H54 (cell line): ENCODE measurements at places on chromosomes 3 and 15.

DNA sequence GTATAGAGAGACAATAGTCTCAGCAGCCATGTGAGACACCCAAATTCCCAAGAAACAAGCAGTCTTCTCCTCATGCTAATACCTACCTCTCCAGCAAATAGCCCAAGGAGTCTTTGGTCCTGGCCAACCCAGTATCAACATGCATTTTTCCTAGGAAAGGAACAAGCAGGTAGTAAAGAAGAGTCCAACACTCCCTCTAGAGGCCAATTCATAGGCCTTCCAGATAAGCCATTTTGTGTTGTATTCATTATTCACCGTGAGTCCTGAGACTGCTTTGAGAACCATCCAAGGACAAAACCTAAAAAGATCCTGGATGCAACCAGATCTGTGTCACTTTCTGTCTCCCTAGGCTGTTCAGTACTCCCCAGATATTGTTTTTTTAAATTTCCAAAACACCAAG, 63.6 kb upstream of the SNTN start:
- no peak for DNase-seq

DNA sequence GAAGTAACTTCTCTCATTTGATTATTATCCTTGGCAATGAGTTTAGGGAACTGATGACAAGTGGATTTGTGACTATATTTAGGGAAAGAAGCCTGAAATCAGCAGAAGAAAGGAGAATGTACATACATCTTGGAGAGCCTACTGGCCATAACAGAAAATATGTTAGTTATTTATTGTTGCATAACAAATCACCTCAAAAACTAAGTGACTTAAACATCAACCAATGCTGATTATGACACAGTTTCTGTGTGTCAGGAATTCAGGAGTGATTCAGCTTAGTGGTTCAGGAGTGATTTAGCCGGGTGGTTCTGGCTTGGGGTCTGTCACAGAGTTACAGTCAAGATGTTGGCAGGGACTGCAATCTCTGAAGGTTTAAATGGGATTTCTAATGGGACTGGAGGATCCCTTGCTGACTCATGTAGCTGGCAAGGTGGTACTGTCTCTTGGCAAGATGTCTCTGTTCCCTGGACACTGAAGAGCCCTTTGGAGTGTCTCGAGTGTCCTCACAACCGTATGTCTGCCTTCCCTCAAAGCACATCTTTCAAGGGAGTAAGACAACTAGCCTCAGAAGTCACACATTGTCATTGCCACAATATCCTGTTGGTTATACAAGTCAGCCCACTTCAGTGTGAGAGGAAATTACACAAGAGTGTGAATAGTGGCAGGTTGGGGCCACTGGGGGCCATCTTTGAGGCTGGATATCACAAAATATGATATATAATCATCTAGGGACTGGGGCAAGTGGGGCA, 248.9 kb downstream of the SV2B start:
- no peak for DNase-seq

DNA sequence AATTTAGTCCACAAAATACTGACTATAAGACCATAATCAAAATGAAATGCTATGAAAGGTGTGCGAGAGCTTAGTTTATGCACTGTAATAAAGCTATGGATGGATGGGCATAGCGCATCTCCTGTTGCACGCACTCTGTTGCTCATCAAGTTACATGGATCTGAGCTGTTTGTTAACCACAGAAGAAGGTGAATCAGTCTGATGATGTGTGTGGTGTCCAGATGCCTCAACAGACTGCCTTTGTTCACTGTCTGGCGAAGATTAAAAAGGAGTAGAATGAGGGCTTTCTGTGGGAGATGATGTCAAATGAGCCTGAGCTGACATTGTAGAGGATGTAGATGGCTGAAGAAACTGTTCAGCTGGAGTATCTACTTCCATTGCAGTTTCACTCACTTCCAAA, 36.1 kb downstream of the NSMCE3 start:
- no peak for DNase-seq

DNA sequence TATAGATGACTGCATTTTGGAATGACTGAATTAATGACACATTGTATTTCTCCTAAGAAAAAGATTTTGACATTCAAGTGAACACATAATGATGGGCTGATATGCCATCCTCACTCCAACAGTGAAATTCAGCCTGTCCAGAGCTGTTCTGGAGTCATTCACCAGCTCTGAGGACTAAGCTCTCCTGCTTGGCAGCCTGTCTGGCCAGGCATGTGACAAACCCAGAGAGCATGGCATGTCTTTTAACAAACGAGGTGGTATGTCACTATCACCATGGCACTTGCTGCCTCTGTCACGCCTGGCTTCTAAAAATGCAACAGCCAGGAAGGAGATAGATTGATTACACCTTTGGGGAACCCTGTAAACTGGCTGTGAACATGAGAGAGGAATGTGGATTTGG, 1.4 kb downstream of the ACTC1 start:
- no peak for DNase-seq

GRCh38 chr3:51389423-51390183, 1.5 kb upstream of the RBM15B start:
- DNase-seq: peak; percentile 49

GRCh38 chr15:63172851-63173451, 15.7 kb upstream of the RPS27L start:
- no peak for DNase-seq

GRCh38 chr15:76274821-76275220, 36.4 kb downstream of the ETFA start:
- DNase-seq: no peak

DNA sequence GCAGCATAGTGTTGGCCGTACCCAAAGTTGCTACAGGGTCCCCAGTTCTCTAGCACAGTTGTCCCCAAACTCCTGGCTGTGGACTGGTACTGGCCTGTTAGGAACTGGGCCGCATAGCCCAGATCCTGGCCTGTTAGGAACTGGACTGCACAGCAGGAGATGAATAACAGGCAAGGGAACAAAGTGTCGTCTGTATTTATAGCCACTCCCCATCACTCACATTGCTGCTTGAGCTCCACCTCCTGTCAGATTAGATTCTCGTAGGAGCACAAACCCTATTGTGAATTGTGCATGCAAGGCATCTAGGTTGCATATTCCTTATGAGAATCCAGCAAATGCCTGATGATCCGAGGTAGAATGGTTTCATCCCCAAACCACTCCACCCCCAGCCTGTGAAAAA, 604.0 kb upstream of the LMCD1 start:
- DNase-seq: no peak

- no peak for DNase-seq
Measured at GRCh38 chr15:75674366-75674765, 26.7 kb downstream of the SNX33 start.

DNA sequence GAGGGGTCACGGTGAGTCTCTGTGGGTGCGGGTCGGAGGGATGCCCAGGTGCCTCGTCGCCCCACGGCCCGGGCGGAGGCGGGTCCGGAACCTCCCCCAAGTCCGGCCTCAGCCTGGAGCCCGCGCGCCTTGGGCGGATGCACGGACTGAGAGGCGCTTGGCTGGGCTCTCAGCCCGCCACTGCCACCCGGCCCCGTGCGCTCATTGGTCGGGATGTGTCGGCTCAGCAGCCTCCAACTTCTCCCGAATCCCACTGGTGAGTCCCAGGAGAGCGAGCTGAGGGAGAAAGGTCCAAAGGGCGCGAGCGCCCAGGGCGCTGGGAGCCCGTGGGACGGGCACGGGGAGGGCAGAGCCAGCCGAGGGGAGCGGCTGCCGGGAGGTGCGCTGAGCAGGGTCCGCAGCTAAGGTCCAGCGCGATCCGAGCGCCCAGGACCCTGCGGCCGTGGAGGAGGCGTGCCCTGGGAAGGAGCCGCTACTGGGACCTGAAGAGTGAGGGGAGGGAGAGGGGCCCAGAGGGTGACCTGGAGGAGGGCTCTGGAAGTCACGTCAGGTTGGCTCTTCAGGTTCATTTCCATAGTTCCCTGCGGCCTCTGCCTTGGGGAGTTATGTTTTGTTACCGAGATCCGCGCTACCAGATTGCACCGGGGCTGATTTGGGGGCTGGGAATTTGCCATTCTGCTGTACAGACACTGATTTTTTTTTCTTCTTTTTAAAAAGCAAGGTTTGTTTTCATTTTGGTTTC, at the start of gene MME:
Gene MME (plus strand): TSS at position 574 of the 742 bp plus-strand sequence. CDS start 3,849 bp downstream, outside the sequence.
- DNase-seq: peak; percentile 52

DNA sequence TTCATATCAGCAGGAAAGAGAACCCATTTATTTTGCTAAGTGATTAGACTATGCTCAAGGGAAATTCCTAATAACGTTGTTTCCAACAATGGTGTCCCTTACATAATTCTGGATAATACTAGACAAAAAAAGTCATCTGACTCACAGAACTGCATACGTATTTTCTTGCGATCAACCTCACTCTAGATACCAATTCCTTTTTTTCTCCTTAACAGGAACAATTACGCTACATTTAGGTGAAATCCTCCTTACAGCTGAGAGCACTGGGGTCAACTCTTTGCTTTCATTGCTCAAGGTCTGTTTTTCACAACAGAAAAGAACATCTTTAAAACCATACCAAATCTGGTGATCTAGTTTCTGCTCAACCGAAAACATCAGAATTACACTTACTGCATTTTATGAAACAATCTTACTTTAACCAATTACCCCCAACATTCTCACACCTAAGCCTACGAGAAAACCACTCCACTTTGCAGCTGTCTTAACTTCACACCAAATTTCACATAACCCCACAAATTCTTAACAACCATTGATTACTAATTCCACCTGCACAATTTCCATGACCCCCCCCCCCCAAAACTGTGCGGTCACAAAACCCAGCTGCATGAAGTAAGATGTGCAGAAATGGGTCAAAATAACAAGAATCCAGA, 61.2 kb upstream of the ICE2 start:
- no peak for DNase-seq

DNA sequence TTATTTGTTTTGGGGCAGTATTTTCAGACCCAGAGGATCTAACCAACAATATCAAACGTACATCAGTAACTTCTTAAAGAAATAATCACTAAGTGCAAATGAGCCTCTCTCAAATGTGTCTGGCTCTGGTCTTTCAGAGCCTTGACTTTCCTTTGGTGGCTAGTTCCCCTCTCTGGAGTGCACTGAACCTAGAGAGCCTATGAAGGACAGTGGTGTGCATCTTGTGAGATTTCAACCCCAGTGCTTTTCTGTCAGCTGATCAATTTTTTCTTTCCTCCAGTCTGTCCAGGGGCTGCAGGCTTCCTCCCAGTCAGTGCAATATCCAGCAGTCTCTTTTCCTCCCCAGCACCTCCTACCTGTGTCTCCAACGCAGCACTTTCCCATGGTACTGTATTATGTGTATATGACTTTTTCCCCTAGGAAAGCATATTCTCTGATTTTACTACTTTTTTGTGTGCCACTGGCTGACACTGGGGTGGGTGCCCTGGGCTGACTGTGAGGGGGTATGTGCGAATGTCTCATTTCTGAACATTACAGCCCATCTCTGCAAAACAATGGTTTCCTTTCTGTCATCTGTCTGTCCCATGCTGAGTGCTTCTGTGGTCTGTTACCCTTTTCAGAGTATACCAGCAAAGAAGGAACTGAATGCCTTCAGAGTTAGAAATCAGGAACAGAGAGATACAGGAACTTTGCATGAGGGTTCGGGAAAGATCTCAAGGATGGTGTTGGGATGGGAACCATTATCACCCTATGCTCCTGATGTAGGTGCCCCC, 98.8 kb downstream of the ARPP21 start:
- DNase-seq: no peak

DNA sequence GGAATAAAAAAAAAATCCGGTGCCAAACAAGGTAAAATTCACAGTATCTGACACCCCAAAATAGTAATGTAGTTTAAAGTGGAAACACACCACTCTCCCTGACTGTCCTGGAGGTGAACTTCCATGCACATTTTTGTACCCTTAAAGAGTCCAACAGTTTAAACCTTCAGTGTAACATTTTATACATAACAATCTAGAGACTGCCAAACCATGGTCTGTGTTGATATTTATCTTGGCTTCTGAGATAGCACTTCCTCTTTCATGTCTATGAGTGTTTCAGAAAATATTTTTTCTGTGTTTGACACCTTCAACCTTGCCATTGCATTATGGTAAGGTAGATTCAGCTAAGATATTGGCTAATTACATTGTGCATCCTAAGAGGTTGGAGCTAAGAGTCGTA, 13.9 kb downstream of the TMEM45A start:
- no peak for DNase-seq

- DNase-seq: no peak
Measured at GRCh38 chr3:184846496-184846895, 34.5 kb downstream of the VPS8 start.

DNA sequence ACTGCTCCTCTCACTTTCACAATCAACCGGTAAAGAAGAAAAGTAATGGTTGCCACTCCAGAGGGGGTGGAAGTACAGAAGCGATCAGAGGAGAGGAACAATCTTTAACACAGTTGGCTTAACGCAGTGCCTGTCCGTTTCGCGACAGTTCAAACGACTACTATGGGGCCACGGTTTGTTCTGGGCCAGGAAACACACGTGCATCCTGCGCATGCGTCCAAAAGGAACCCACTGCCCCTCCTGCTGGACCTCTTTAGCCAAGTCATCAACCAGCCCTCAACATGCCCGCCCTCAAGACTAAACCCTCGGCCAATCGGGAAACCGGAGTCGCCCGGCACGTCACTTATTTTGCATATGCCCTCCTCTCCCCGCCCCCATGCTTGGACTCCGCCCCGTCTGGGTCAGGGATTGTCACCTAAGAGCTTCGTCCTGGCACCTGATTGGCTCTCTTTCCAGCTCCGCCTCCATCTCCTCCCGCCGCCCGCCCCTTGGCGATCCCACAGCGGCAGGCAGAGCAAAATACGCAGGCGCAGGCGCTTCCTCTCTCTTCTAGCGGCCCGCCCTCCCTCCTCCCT, 345 bp upstream of the CDV3 start:
- peak; percentile 68 for DNase-seq

DNA sequence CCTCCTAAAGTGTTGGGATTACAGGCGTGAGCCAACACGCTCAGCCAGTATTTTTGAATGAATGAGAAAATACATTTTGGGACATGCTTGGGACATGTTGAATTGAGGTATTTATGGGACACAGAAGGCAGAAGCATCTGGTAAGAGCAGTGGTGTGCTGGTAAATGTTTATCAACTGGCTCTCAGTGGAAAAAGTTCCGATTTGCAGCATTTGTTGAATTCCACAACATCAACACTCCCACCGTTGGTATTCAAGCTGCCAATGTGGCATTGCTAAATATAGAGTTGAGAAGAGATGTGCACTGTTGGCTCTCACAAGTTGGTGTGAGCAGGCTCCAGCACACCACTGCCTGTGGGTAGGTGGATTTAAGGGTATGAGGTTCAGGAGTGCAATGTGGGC, 35.8 kb upstream of the LRRFIP2 start:
- DNase-seq: no peak

DNA sequence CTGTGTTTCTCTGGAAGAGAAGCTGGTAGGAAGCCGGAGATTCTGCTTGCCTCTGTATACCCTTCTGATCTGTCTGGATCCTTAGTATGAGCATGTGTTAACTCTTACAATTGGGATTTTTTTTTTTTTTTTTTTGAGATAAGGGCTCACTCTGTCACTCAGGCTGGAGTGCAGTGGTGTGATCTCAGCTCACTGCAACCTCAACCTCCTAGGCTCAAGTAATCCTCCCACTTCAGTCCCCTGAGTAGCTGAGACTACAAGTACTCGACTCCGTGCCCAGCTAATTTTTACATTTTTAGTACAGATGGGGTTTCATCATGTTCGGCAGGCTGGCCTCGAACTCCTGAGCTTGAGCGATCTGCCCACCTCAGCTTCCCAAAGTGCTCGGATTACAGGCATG, 44.5 kb downstream of the RPN1 start:
- DNase-seq: no peak

GRCh38 chr15:83694536-83694935, 40.6 kb downstream of the ADAMTSL3 start:
- DNase-seq: no peak
